ENCODE measurements at places on chromosomes 4 and X.

GRCh38 chr4:81565142-81565870 is 93.6 kb upstream of the RASGEF1B start:
- peak; percentile 79 for DNase-seq

GRCh38 chr4:5815641-5816040 is 77.2 kb downstream of the CRMP1 start:
- no peak for DNase-seq

GRCh38 chr4:1749370-1749769 is 28.0 kb downstream of the TACC3 start:
- no peak for DNase-seq

GRCh38 chrX:110732266-110732665 is 63.4 kb downstream of the CHRDL1 start:
- no peak for DNase-seq

- no peak for DNase-seq
These were observed 36.4 kb downstream of the EDA2R start for GRCh38 chrX:66602381-66602938.

- no peak for DNase-seq
These were observed 103.2 kb upstream of the LANCL3 start for GRCh38 chrX:37468124-37468739.
